Esophagus muscularis mucosa (tissue), 4 donors: ENCODE measurements at places on chromosomes 12 and 14. TPM values are rescaled to one million over a fixed set of nuclear protein-coding genes. Genes with fewer than 3 reads are reported as not detected.

Gene ZFHX2
- 1.8 TPM for total RNA-seq

Gene IAPP
- total RNA-seq, result not detected

GRCh38 chr14:44309331-44309730 is 197.8 kb downstream of the FSCB start:
- DNase-seq, result no peak

DNA sequence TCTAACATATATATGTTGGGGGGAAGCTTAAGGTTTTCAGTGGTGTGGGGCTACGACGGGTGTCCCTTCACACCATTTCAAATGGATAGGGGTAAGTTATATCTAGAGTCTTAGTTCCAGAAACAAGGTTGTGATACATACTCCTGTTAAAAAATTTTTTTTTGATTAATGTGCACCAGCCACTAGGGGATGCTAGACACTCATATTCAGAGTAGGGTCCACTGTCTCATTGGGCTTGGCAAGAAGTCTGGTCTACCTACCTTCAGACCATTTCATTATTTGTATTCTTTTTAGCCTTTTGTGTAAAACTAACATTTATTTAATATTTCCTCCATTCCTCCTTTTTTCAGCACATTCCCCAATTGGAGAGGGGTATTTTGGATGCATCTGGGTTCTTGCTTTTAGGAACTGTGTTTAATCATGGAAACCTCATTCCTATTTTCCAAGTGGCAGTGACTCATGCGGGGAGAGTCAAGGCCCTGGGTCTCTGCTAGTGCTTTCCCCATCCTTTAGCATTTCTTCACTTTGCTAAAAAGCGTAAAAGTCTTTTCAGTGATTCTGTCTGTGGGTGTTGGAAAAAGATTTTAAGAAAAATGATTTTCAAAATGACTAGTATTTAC is 33.4 kb downstream of the ANO4 start:
- DNase-seq, result no peak

GRCh38 chr14:23181946-23182345 is 1.5 kb downstream of the SLC7A8 start:
- no peak for DNase-seq

GRCh38 chr14:51521764-51522163 is 129.9 kb upstream of the FRMD6 start:
- no peak for DNase-seq

DNA sequence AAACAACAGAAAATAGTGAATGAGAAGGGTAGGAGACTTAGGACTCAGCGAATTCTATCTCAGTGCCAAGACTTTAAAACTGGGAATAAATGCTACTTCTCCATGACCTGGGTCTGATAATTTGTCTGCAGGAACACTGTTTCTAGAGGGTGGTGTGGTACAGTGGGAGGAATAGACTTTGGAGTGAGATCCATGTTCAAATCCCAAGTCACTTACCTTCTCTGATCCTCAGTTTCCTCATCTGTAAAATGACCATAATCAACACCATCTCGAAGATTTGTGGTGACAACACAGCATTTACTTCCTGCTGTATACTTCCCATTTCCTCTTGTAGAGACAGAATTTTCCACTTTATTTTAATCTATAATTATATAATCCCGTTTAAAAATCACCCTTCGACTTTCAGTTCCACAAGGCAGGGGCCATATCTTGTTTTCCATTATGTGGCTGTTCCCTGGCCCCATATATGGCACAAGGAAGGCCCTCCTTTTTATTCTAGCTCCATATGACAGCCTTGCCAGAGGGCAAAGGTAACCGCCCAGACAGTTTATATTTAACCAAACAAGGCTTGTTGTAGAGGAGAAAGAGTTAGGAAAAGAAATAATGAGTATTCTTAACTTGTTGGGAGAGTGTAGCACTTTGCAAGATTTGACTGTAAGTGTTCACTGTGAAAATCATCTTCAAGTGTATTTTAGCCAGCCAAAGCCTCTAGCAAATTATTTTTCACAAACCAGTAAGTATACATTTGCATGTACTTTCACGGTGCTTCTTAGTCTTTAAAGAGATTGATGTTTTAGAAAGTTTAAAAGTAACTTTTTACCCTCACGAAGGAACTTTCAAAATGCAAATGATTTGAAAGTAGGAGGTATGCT is 243.1 kb downstream of the AKAP6 start:
- DNase-seq, result no peak

Gene GALNT16
- 5.8 TPM for total RNA-seq

Gene MYH6
- total RNA-seq, result under 0.01 TPM

DNA sequence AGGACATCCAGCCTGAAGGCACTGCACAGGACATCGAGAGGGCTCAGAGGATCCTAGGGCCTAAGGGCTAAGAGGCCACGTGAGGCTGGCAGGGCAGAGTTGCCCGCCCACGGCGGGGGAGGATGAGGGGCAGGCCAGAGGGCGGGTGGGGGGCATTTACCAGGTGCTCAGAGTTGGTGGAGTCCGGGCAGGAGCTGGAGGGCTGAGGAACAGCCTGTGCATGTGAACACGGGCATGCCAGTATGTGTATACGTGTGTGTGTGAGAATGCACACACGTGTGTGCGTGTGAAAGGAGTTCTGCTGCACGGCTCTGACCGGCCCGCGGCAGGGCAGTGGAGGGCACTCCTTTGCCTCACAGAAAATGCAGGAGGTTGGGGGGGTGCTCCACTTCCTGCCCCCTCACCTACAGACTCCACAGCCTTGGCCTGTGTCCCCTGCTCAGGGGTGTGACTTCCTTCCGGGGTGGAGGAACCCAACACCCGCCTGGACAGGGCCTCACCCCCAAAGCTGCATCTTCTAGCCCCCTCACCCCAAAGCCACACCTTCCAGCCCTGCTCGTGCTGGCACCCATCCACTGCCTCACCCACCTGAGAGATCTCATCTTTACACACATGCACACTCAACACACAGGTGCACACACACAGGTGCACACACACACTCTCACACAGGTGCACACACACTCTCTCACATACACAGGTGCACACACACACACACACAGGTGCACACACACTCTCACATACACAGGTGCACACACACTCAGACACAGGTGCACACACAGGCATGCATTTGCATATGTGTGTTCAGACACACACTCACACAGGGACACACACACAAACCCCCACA is 11.8 kb upstream of the GPR132 start:
- no peak for DNase-seq

Gene MAP1LC3B2
- total RNA-seq, result 3.0 TPM

GRCh38 chr12:49944718-49945117 is 5.8 kb upstream of the AQP2 start:
- no peak for DNase-seq

DNA sequence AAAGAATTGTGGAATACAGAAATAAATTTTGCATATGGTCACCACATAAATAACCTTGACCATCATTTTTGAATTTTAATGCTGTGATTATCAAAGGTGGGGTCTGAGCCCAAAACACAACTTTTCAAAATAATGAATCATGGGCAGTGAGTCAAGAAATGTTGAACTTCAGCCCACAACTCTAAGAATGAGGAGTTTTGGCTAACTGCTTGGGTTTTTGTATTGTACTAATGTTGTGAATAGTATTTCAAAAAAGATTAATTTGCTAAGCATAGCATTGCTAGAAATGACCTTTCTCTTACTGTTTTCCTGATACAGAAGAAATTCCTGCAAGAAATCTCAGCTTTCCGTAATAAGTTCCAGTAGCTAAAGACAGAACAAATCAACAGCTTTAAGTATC is 24.4 kb upstream of the YARS2 start:
- DNase-seq, result no peak

Gene ARG2
- total RNA-seq, result 15.1 TPM

Gene INSM2
- not detected for total RNA-seq

DNA sequence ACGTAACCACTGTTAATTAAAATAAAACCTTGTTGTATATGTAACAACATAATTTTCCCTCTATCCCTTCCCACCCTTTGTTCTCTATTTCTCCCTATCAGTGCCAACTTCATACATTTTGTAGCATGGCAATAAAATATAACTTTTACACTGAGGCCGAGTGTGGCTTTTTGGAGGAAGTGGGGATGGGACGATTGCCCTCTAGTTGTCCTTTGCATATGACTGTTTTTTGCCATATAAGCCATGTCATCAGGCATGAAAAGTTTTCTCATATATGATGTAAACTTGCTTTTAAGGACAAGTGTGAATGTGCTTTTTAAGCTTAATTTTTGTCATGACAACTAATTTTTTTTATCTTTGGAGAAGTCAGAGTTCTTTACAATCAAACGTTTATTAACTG is 6.2 kb upstream of the CCT2 start:
- DNase-seq, result no peak

Gene RNASE7
- not detected for total RNA-seq

Gene ARHGEF40
- 19.4 TPM for total RNA-seq

- DNase-seq, result no peak
Observed at GRCh38 chr12:107318556-107318805, 225.1 kb upstream of the CRY1 start.

Gene SSTR1
- total RNA-seq, result 0.33 TPM

DNA sequence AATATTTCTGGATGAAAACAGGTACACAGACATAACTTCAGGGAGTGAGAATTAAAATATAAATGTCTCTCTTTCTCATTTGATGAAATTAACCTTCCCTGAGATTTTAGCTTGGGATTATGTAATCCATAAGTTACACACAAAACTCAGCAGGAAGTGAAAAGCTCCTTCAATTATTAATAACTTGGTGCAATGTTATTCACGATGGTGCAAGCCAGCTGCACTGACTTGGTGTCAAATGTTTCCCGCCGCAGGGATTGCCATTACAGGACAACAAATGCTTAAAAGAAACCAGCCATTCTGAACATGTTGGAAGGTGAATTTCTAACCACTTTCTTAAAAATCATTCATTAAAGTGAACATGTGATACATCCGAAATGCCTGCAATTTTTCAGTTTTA is 250.4 kb downstream of the FOXN3 start:
- DNase-seq, result no peak

Gene DLGAP5
- not detected for total RNA-seq

Gene ABHD12B
- total RNA-seq, result not detected

Gene CACNA2D4
- 0.84 TPM for total RNA-seq

GRCh38 chr14:91177073-91178034 is 63.5 kb downstream of the DGLUCY start:
- no peak for DNase-seq

- no peak for DNase-seq
Observed at GRCh38 chr12:22348208-22348607, 13.7 kb upstream of the ST8SIA1 start.

Gene ABCC9
- total RNA-seq, result 58.6 TPM

Gene SLCO1B1
- total RNA-seq, result not detected

GRCh38 chr12:108649126-108649525 is 15.4 kb upstream of the SELPLG start:
- DNase-seq, result no peak

DNA sequence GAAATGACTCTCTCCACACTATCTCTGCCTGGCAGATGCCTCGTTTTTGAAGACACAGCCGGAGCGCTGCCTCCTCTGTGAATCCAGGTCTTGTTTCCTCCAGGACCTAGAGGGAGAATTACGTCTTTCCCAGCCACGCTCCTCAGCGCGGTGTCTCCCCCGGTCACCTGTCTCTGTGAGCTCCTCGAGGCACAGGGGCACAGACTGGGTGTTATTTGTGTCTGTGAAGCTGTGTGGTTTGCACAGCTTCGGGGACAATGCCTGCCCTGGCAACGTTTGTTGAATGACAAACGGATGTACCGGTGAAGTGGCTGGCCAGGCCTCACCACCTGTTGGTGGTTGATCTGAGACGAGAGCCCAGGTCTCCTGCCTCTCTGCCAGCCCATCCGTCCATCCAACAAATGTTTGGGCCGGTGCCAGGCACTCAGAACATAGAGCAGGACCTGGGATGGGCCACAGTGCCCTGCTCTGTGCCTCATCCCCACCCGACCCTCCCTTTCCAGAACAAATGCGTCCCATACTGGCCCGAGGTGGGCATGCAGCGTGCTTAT is 6.1 kb downstream of the PTPN6 start:
- no peak for DNase-seq

- DNase-seq, result no peak
Observed at GRCh38 chr14:94582851-94583250, 1.6 kb downstream of the SERPINA5 start.

DNA sequence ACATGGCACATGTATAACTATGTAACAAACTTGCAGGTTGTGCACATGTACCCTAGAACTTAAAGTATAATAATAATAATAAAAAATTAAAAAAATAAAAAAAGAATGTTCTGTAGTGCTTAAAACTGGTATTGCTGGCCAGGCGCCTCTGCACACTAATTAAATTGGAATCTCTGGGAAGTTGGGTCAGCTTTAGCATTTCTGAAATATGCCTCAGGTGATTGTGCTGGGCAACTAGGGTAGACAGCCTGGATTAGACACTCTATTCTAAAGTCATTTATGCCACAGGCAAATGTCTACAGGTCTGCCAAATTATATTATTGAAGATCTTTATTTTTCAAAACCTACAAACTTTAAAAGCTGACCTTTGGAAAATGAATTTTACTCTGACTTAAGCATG is 55.3 kb downstream of the PPM1H start:
- DNase-seq, result no peak

DNA sequence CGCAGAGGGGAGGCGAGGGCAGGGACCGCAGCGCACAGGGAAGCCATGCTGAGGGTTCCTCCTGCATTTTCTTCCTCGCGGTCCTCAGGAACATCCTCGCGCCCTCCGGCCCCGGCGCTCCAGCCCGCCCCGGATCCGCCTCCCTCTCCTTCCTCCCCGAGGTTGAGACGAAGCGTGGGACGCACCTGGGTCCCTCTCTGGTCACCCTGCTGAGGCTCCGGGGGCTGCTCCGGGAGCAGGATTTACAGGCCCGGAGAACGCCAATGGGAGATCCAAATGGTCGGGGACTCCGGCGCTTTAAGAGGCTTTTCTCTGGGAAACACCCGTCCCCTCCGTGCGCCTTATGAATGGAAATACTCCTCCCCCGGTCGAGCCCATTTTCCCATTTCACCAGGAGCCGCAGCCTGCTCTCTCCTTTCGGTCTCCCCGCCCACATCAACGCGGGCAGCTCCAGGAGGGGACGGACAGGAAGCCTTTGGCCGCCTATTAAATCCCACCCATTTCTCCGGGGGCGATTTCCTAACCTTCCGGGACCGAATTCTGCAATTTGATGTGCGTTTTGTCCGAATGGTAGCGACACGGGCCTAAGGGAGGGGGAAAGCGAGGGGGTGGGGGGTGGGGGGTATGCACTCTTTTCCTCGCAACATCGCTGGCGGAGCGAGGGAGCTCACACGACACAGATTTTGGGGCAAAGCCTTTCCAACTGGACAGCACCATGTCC is at the start of gene UNC79:
UNC79 (plus strand) TSS at position 625 of the 721 bp plus-strand sequence; CDS start at position 716, 91 bp downstream.
- no peak for DNase-seq

Gene LYZ
- 14.9 TPM for total RNA-seq

DNA sequence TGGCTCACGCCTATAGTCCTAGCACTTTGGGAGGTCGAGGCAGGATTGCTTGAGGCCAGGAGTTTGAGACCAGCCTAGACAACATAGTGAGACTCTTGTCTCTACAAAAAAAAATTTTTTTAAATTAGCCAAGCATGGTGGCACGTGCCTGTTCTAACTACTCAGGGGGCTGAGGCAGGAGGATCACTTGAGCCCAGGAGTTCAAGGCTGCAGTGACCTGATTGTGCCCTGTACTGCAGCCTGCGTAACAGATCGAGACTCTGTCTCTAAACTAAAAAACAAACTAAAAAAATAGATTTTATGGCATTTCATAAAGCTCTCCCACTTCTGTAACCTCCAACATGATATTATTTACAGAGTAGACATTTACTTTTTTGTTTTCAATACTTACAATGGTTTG is 29.6 kb downstream of the PNMA1 start:
- DNase-seq, result no peak

Gene SERPINA1
- 2.3 TPM for total RNA-seq

- DNase-seq, result no peak
Observed at GRCh38 chr12:39499296-39499695, 56.4 kb upstream of the KIF21A start.
